ENCODE measurements at places on chromosomes 2 and 18.

DNA sequence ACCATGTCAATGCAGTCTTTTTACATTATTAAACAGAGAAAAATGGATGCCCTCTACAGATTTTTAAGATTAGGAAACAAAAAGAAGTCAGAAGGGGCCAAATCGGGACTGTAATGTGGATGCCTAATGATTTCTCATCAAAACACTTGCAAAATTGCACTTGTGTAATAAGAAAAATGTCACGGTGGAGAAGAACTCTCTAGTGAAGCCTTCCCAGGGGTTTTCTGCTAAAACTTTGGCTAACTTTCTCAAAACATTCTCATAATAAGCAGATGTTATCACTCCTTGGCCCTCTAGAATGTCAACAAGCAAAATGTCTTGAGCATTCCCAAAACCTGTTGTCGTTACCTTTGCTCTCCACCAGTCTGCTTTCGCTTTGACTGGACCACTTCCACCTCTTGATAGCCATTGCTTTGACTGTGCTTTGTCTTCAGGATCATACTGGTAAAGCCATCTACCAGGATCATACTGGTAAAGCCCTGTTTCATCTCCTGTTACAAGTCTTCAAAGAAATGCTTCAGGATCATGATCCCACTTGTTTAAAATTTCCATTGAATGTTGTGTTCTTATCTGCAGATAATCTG lies 226.8 kb downstream of the TNS1 start:
- DNase-seq, result no peak

- DNase-seq, result no peak
Observed at GRCh38 chr2:217273851-217274250, 414.0 kb upstream of the TNP1 start.

DNA sequence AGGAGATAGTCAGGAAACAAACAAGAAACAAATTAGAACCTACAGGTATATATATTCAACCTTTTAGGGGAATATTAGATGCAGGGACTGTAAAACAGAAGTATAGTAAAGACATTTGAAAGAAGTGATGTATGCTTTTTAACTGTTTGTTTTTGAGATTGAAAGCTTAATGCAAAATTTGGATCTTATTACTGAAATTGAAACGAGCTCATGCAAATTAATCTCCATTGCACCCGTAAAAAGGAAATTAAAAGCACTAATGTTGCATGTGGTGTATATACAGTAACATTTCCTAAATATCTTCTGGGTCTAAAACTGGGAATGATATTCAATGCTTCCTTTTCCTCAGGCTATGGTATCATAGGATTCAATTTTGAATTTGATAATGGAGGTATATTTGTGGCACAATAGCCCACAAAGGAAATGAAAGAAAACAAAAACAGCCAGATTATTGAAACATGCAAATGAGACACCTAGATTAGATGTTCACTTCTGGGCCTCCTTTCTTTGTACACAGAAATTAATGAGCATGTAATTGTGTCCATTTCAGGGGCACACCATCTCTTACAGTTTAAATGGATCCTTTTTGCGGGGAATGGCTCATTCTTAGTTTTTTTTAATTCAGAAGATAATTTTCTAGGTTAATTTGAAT lies 1.6 kb upstream of the ELOA2 start:
- no peak for DNase-seq

DNA sequence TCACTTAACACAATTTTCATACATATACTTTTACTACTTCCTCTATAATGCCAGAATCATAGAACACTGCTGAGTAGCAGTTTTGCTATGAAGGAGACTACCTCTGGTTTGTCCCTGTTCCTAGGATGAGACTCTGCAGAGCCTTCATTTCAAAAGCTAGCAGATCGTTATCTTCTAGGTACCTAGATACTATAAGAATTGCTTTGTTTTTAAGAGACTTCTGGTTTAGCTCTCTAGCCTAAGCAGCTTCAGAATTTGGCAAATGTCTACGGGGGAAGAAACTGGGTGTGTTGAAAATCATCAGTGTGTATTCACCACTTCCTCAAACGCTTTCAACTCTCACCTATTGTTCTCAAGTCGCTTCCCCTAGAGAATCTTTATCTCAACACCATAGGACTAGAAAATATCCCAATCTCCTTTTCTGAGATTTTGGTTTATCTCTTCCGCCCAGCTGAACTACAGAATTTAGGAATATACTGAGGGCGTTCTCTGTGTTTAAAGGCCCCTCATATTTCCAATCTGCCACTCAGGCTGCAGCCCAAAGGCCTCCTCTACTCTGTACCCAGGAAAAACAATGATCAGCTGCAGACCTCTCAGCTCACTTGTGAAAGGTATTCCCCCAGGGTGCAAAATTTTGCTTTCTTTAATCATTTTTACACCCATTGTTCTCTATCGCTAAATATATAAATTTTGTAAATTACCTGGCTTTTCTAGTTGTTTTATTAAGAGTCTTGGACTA lies 28.7 kb downstream of the SMAD2 start:
- no peak for DNase-seq

DNA sequence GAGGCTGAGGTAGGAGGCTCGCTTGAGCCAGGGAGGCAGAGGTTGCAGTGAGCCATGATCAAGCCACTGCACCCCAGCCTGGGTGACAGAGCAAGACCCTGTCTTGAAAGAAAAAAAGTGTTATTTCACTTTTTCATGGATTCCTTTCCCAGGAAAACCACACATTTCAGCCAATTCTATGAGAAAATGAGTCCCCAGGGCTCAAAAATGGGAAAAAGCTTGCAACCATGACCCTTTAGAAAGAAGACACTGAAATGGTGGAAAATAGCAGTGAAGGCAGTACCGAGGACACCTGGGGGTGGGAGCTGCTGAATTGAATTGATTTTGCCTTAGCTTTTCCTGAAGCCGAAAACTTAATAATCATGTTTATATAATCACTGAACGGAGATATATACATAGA lies 284.2 kb upstream of the HDAC4 start:
- DNase-seq, result no peak

Measured in KG1 (cell line).